ENCODE measurements at places on chromosomes 6 and 20.

DNA sequence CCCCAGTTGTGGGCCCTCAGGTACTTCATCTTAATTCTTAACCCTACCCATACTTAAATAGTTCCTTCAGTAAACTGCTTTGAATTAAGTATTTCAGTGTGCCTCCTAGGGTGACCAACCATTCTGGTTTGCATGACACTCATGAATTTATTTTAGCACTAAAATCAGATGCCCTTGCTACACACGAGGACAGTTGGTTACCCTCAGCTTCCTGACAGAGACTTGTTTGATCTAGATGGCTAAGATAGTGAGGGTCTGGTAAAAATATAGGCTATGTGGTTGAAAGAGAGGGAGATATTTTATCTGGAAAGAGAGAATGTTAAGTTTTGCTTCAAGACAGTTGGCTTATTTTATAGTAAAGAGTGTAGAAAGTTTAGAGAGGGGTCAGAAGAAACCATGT, 10.6 kb downstream of the PGK2 start:
- DNase-seq: no peak

DNA sequence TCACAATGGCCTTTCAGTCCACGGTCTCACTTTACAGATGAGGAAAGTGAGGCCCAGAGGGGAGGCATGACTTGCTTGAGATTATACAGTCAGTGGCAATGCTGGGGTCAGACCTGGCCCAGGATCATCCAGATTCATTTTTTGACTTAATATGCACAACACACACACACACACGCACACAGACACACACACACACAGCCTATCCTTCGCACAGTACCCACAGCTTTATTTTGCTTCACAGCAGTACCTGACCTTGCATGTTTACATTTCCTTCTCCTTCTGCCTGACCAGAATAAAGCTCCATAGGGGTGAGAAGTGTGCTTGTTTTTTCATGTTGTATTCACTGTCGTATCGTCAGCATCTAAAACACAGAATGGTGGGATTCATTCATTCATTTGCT, 79.8 kb downstream of the VEGFA start:
- DNase-seq: no peak

- no peak for DNase-seq
Observed at GRCh38 chr6:119683031-119683430, 333.5 kb upstream of the MAN1A1 start.

- no peak for DNase-seq
Observed at GRCh38 chr20:575230-575629, 31.6 kb upstream of the CSNK2A1 start.

GRCh38 chr6:136136274-136136673, 113.8 kb downstream of the MTFR2 start:
- DNase-seq: no peak

DNA sequence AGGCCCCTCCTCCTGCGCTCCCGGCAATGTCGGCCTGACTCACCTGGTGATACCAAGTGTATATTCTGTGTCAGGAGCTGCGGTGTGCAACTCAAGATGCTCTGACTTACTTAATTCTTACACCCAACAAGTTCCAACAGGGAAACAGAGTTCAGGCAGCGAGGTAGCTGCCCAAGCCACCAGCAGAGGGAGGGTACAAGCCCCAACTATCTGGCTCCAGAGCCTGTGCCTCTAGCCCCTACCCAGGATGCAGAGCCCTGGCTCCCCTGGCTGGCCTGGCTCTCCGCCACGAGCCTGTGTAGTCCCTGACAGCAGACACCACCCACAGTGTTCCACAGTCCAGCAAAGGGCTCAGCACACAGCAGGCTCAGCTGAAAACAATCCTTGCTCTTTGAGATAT, 34.9 kb downstream of the C20orf203 start:
- no peak for DNase-seq

GRCh38 chr6:28165563-28165962, 23.9 kb downstream of the ZKSCAN8 start:
- DNase-seq: no peak

DNA sequence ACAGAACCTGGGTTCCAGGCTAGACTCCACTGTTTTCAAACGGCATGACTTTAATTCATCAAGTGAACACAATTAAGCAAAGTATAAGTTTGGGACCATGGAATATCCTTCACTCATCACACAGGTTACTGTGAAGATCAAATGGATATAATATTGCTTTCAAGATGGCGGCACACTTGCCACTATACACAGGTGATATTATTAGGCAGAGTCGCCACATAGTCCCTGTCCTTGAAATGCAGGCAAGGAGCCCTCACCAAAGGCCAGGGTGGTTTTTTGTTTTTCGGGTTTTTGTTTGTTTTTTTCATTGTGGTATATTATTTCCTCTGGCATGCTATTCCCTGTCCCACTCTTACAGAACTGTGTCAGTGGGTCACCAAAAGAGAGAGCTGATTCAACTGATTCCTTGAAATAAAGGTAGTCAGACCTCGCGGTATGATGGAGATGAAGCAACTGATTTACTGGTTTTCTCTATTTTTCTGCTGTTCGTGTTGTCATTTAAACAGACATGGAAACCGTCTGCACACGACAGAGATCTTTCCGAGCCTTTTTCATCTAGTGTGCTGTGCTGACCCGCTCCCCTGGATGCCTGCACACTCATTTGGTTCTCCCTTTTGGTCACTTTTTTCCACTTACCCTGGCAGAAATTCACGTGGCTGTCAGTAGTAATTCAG, 29.7 kb downstream of the MYB start:
- DNase-seq: no peak

GRCh38 chr6:135801755-135802465, 49.6 kb upstream of the PDE7B start:
- no peak for DNase-seq

GRCh38 chr6:81614292-81614691, 138.2 kb downstream of the TENT5A start:
- no peak for DNase-seq

DNA sequence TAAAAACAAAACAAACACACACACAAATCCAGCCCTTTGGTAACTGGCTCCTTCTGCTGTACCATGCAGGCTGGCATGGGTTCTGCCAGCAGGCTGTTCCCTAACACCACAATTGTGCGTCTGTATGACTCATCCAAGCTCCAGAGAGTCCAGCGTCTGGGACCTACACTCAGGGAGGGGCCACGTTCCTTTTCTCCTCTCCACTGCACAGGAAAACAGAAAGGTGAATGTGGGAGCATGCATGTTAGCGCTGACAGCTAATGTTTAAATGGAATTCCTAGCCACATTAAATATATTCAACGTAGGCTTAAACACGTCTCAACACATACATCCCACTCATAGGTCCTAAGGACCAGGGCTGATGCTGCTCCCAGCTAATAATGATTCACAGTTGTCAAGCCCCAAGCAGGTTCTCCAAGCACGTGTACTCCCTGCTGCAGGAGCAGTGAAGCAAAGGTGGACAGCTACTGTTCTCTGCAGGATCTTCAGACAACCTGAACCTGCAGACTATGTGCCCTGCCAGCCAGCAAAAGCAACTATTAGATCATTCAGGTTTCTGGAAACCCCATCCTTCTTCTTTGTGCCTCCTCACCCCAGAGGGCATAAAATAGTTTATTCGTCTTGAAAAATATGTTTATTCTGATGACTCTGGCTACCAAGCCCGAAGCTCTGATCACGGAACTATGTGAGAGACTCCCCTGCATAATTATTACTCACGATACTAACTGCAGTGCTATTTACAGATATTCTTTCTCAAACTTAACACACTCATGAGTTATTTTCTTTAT, 20.9 kb downstream of the MAP1LC3A start:
- no peak for DNase-seq

DNA sequence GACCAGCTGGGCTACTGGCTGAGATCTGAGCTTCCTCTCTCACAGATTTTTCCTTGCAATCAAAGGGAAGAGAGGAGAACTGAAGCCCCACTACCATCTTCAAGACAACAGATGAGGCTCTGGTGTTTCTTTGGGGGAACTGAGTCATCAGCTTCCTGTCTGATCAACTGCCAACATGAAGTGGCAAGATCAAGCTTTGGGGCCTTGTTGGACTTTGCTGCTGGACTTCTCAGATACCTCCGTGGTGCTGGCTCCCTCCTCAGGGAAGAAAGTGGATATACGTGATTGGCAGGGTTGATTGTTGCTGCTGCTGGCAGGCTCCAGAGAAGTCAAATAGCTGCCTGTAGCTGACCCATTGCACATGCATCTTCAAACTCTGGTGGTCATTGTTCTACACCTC, 3.6 kb upstream of the TOX2 start:
- peak; percentile 43 for DNase-seq

DNA sequence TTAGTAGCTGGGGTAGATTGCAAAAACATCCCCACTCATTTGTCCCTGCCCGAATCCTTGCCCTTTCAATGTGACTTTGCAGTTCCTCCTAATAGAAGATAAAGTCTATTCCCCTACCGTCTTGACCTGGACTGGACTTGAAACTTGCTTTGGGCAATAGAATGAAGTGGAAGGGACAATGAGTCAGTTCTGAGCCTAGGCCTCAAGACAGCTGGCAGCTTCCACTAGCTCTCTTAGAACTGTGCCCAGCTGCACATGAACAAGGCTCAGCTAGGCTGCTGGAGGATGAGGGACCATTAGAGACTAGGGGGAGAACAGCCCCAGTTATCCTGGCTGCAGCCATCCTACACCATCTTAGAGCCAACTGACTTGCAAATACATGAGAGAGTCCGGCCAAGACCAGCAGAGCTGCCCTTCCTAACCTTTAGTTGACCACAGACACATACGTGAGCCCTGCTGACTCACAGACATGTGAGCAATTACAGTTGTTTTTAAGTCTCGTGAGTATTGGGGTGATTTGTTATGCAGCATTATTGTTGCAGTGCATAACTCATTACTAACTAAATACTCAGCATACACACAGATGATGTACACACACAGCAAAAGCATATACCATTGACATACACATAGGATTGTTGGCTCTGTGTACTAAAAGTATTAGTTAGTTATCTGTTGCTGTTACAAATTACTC, 105.5 kb downstream of the DHX35 start:
- DNase-seq: no peak

GRCh38 chr20:62523473-62524203, 47.8 kb upstream of the GATA5 start:
- DNase-seq: peak; percentile 19

GRCh38 chr6:105943514-105943913, 142.6 kb upstream of the PRDM1 start:
- no peak for DNase-seq

DNA sequence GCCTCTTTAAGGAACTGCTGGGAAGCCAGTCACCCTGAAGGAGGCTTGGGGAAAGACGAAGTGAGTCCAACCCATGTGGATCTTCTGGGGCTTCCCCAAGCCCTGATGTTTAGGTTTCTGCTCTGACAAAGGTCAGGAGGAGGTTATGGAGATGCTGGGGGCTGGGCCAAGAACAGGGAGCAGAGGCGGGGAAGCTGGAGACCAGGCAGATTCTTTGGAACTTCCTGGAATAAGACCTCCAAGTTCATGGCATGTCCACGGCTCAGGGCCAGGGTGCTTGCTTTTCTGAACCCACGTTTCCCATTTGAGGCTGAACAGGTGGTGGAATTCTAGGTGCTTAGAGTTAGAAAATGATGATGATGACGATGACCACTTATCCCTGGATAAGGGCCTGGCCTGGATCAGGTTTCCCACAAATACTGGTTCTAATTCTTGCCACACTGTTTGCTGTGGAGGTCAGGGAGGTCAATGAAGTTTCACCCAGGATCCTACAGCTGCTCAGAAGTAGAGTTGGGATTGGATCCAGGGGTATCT, 30.0 kb upstream of the TGM2 start:
- no peak for DNase-seq

DNA sequence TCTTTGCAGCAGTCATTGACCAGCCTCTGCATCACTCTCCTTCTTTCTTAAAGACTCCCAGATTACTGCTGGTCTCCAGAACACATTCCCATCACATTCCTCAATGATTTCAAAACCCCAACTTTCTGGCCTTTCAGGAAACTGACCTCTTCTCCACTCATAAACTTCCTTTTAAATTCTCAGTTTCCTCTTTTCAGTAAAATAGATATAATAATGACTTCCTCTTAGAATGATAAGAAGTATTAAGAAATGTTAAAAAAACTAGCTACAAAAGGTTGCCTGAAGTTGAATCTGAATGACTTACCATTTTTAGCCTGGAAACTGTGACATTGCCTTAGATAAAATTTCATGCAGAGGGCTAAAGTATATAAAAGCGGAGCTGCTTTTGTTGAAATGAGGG, 239.3 kb downstream of the OGFRL1 start:
- DNase-seq: no peak

GRCh38 chr6:46638650-46639049, 14.0 kb downstream of the CYP39A1 start:
- no peak for DNase-seq

- no peak for DNase-seq
Observed at GRCh38 chr6:39341937-39342336, 19.4 kb upstream of the KCNK16 start.

DNA sequence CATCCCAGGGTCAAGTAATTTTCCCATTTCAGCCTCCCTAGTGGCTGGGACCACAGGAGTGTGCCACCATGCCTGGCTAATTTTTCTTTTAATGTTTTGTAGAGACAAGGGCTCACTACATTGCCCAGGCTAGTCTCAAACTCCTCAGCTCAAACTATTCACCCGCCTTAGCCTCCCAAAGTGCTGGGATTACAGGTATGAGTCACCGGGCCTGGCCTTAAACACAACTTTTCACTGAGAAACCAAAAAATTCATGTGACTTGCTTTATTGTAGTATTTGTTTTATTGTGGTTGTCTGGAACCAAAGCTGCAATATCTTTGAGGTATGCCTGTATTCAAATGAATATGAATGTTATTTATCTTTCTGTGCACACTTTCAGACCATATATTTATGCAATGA, 72.2 kb downstream of the RWDD2A start:
- DNase-seq: no peak

DNA sequence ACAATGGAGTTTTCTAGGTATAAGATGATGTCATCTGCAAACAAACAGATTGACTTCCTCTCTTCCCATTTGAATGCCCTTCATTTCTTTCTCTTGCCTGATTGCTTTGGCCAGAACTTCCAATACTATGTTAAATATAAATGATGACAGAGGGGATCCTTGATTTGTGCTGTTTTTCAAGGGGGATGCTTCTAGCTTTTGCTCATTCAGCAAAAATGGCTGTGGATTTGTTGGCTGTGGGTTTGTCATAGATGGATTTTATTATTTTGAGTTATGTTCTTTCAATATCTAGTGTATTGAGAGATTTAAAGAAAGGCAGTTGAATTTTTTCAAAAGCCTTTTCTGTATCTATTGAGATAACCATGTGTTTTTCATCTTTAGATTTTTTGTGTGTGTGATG, 662.4 kb upstream of the EYS start:
- DNase-seq: no peak

GRCh38 chr20:9550871-9551270, 36.5 kb downstream of the LAMP5 start:
- no peak for DNase-seq
